ENCODE measurements at places on chromosomes 12 and 14.

DNA sequence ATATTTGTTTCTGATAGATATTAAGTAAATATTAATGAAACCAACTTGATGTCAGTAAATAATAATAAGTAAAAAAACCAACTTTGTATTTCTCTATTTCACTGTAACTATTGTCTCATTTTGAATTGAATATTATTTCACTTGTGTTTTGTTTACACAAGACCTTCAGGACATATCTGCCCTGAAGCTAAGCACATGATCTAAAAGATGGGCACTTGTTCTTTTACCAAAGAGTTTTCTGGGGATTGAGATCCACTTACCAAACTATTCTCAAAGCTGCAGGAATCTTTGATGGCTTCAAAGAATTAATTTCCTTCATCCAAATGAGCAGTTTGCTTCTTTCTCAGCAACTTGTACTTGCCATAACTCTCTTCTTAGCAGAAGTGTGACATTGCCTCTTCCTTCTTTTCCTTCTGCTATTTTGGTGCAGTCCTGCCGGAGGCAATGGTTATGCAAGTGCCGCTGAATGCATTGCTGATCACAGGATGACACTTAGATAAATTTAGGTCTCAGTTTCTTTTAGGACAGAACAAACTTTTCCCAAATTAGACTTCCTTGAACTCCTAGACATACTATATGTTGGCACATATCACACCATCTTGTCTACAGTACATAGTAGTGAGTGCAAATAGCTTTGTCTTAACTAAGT lies 9.2 kb downstream of the FAR2 start:
- DNase-seq: no peak

GRCh38 chr12:41466802-41467201 lies 278.7 kb downstream of the PDZRN4 start:
- no peak for DNase-seq

DNA sequence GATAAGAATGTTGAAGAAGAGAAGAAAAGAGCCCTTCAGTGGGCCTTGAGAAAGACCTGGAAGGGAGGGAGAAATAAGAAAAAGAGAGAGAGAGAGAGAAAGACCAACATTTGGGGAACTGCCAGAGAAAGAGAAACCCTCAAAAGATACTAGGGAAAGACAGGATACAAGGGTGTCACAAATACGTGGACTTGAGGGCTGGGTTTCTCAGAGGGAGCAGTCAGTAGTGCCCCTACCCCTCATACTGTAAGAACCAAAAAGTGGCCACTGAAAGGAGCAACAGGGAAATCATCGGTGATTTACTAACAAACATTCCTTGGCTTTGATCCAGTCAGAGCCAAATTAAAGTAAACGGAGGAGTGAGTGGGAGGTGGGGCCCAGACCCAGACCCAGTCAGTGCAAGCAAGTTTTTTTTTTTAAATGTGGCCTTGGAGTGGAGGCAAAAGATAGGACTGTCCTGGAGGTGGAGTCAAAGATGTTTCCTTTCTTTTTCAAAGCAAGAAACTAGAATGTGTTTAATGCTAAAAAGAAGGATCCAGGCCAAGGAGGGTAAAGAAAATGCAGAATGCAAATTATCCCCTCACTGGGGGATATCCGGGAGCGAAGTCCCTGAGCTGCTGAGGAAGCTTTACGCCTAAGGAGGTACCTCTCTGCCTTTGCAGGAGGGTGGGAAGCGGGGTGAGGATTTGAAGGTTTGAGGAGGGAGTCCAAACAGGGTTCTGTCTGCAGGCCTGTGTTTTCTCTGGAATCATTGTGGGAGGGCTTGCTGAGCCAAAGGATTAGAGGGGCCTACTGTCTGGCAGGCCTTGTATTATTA lies 143.5 kb upstream of the AMIGO2 start:
- DNase-seq: no peak

- DNase-seq: no peak
Observed at GRCh38 chr12:122966743-122967550, 684 bp upstream of the ABCB9 start.

DNA sequence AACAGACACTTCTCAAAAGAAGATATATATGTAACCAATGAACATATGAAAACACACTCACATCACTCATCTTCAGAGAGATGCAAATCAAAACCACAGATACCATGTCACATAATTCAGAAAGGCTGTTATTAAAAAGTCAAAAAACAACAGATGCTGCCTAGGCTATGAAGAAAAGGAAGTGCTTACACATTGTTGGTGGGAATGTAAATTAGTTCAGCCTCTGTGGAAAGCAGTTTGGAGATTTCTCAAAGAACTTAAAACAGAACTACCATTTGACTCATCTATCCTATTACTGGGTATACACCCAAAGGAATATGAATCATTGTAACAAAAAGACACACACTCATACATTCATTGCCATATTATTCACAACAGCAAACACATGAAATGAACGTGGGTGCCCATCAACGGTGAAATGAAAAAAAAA lies 35.1 kb downstream of the EIF2S3B start:
- peak; percentile 81 for DNase-seq

- DNase-seq: no peak
Observed at GRCh38 chr14:69666112-69666511, 54.7 kb downstream of the SUSD6 start.
